ENCODE measurements at places on chromosomes 4 and X. TPM values are rescaled to one million over a fixed set of nuclear protein-coding genes. Genes with fewer than 3 reads are reported as not detected.
A peak's percentile ranks its signal among the peaks of the same experiment; 100 is the strongest.

DNA sequence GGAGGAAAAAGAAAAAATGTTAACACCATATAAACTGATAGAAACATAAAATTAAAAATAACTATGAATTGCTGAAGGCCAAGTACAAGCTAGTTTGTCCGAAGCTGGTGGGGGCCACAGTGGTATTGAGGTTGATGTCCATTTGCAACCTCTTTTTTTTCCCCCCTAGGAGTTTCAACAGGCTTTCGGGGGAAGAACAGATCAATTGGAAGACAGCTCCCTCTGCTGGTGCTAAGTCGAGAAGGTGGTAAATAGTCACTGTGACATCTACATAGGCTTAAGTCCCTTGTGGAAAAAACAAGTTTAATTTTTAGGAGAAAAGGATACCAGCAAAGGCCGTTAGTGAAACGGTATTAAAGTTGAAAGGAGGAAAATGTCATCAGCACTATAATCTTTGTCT is 115.7 kb upstream of the ZXDA start:
- H3K27me3 ChIP-seq: no peaks in the 10 kb centered on the region
- H3K36me3 ChIP-seq: no peaks in the 10 kb centered on the region
- peak; percentile 30 for DNase-seq
- H3K4me3 ChIP-seq: no peak overlapping the region
- no peak overlapping the region for H3K27ac ChIP-seq

DNA sequence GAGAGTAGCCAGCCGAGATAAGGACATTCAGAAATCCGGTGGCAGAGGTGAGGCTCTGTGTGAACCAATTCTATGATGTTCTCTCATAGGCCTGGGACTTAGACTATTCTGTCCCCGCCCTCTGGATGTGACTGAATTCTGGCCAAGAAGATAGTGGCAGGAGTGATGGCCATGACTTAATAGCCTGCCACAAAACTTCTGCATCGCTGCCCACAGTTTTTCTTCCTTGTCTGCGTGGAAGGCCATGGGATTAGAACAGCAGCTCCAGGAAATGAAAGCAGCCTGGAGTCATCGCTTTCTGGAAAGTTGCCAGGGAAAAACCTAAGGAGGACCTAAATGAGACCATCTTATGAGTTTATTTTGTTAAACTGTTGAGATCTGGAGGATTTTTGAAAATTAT is 134.7 kb downstream of the F11 start:
- no peaks in the 10 kb centered on the region for H3K27me3 ChIP-seq
- H3K36me3 ChIP-seq: no peaks in the 10 kb centered on the region
- DNase-seq: no peak
- H3K27ac ChIP-seq: no peak overlapping the region
- H3K4me3 ChIP-seq: no peak overlapping the region
- no peaks in the 10 kb centered on the region for H3K4me1 ChIP-seq

DNA sequence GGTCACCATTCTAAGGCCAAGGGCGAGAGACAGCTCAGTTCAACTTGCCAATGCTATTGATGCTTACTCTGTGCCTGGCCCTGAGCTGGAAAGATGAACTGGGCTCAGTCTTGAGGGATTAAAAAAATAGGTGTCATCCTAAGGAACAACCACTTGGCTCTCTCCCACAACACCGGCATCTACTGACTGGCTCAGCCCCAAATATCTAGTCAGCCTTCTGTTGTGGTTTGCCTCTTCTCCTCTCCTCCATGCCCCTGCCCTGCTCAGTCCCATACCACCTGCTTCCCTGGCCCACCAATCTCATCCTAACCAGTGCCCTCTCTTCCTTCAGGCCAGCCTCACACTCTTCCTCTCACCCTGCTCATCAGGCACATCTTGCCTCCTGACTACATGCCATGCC is 29.6 kb downstream of the KDM5C start:
- H3K27me3 ChIP-seq: no peaks in the 10 kb centered on the region
- DNase-seq: no peak
- no peaks in the 10 kb centered on the region for H3K36me3 ChIP-seq
- no peak overlapping the region for H3K4me3 ChIP-seq
- H3K27ac ChIP-seq: no peak overlapping the region

GRCh38 chr4:149112109-149112508 is 669.9 kb upstream of the NR3C2 start:
- H3K27ac ChIP-seq: no peak overlapping the region
- H3K4me3 ChIP-seq: no peak overlapping the region
- H3K4me1 ChIP-seq: no peaks in the 10 kb centered on the region
- no peak for DNase-seq
- H3K36me3 ChIP-seq: no peaks in the 10 kb centered on the region
- H3K27me3 ChIP-seq: no peaks in the 10 kb centered on the region

- DNase-seq: no peak
- peaks cover 8% of the 10 kb centered on the region for H3K4me1 ChIP-seq
- H3K4me3 ChIP-seq: no peak overlapping the region
- H3K36me3 ChIP-seq: no peaks in the 10 kb centered on the region
Measured at GRCh38 chr4:102565696-102566095, 64.5 kb downstream of the NFKB1 start.

- H3K27ac ChIP-seq: no peak overlapping the region
- H3K36me3 ChIP-seq: no peaks in the 10 kb centered on the region
- no peak overlapping the region for H3K4me3 ChIP-seq
- no peaks in the 10 kb centered on the region for H3K4me1 ChIP-seq
Measured at GRCh38 chr4:187128976-187129375, 405.3 kb upstream of the FAT1 start.

- H3K4me1 ChIP-seq: no peaks in the 10 kb centered on the region
- no peaks in the 10 kb centered on the region for H3K36me3 ChIP-seq
- H3K4me3 ChIP-seq: no peak overlapping the region
- no peaks in the 10 kb centered on the region for H3K27me3 ChIP-seq
- DNase-seq: no peak
Measured at GRCh38 chr4:54498661-54499111, 159.1 kb upstream of the KIT start.

DNA sequence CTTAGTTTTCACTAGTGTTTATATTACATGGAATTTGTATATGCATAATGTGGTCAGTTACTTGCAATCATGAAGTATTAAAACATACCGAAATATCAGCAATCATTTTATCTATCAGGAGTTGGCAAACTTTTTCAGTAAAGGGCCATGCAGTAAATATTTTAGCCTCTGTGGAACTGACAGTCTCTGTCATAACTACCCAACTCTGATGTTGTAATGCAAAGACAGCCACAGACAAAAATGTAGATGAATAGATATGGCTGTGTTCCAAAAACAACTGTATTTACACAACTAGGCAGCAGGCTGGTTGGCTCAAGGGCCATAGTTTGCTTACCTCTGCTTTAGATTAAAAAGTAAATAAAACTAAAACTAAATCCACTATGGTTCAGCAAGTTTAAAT is 200.2 kb downstream of the HS3ST1 start:
- DNase-seq: no peak
- no peak overlapping the region for H3K27ac ChIP-seq
- no peaks in the 10 kb centered on the region for H3K27me3 ChIP-seq
- peaks cover 11% of the 10 kb centered on the region for H3K4me1 ChIP-seq

DNA sequence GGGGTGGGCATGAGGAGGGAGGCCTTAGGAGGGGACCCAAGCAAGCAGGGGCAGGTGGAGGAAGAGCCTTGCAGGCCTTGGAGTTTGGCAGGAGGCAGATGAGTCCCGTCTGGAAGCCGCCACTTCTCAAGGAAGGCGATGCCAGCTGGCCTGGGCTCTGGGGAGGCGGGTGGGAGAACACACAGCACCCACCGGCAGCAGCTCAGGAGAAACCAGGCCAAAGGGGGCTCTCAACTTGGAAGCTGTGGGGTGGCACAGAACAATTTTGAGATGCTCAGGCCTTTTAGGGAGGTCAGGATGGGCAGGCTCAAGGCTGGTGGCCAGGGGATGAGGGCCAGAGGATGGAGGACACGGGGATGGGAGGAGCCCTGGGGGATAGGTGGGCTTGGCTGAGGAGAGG is 11.6 kb upstream of the DUSP9 start:
- no peak overlapping the region for H3K4me3 ChIP-seq
- no peak for DNase-seq
- H3K36me3 ChIP-seq: no peaks in the 10 kb centered on the region

DNA sequence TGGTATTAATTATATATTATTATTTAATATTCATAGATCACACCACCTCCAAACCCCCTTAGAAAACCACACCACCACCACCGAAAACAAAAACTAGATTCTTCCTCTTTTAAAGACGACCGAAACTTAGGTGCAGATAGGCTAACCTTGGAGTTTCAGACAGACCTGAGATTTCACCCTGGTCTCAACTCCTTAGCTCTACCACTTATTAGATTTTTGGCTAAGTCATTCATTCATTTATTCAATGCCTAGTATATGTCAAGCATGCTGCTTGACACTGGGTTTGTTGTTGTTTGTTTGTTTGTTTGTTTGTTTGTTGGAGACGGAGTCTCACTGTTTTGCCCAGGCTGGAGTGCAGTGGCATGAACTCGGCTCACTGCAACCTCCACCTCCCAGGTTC is 9.5 kb upstream of the BMP2K start:
- no peaks in the 10 kb centered on the region for H3K36me3 ChIP-seq
- H3K27ac ChIP-seq: no peak overlapping the region
- no peak overlapping the region for H3K4me3 ChIP-seq
- H3K27me3 ChIP-seq: no peaks in the 10 kb centered on the region

DNA sequence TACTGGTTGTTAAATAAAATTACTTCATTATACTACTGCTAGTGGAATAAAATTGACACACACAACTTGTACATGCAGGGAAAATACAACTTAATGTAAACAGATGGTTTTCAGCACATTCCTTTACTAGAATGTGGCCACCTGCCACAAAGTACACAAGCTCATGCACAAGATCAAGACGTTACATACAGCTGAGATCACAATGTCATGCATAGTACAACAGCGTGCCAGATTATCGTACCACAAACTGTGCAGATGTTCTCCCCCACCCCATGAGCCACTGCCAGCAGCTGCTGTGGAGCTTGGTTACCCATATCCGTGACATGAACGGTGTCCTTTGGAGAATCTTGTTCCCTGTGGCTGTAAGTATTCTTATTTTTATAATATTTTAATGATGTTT is 27.7 kb downstream of the FBXO8 start:
- no peaks in the 10 kb centered on the region for H3K36me3 ChIP-seq
- DNase-seq: no peak
- H3K4me1 ChIP-seq: no peaks in the 10 kb centered on the region
- H3K4me3 ChIP-seq: no peak overlapping the region
- no peaks in the 10 kb centered on the region for H3K27me3 ChIP-seq
- H3K27ac ChIP-seq: no peak overlapping the region

- H3K4me3 ChIP-seq: no peak overlapping the region
- DNase-seq: no peak
- no peak overlapping the region for H3K27ac ChIP-seq
- H3K27me3 ChIP-seq: no peaks in the 10 kb centered on the region
Measured at GRCh38 chr4:54840992-54841768, 183.4 kb downstream of the KIT start.

- peak overlapping the region; percentile 27 for H3K4me3 ChIP-seq
- H3K27me3 ChIP-seq: no peaks in the 10 kb centered on the region
- no peak for DNase-seq
- H3K36me3 ChIP-seq: no peaks in the 10 kb centered on the region
- peaks cover 11% of the 10 kb centered on the region for H3K4me1 ChIP-seq
Measured at GRCh38 chr4:180059216-180059881, 2183.9 kb upstream of the TENM3 start.

GRCh38 chrX:22032084-22032483 is at the start of gene PHEX:
Gene PHEX, plus strand, starts transcription at chrX:22032325. Its CDS starts 681 bp downstream, at chrX:22033006.
- H3K27me3 ChIP-seq: no peaks in the 10 kb centered on the region
- peaks cover 2% of the 10 kb centered on the region for H3K4me1 ChIP-seq
- H3K27ac ChIP-seq: no peak within 1 kb of the TSS
- no peak within 1 kb of the TSS for H3K4me3 ChIP-seq

DNA sequence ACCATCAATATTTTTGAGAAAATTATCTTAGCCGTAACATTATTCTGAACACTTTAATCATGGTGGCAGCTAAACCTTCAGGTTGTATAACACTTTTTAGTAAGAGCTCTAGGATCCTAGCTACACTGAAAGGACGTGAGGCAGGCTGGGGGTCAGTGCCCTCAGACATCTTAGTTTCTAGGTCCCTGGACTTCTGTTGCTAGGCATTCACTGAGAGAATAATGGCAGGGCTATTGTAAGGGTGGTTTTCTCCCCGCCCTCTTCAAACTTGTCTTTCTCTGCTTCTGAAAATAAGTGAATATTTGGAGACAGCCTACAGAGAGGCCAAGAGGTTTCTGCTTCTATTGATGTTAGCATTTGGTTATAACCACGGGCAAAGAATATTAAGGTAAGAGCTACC is 15.4 kb upstream of the MMRN1 start:
- H3K4me3 ChIP-seq: no peak overlapping the region
- H3K27ac ChIP-seq: no peak overlapping the region
- no peak for DNase-seq
- H3K27me3 ChIP-seq: no peaks in the 10 kb centered on the region

GRCh38 chr4:16659079-16659478 is 239.4 kb downstream of the LDB2 start:
- H3K36me3 ChIP-seq: no peaks in the 10 kb centered on the region
- no peaks in the 10 kb centered on the region for H3K4me1 ChIP-seq
- H3K27ac ChIP-seq: no peak overlapping the region

DNA sequence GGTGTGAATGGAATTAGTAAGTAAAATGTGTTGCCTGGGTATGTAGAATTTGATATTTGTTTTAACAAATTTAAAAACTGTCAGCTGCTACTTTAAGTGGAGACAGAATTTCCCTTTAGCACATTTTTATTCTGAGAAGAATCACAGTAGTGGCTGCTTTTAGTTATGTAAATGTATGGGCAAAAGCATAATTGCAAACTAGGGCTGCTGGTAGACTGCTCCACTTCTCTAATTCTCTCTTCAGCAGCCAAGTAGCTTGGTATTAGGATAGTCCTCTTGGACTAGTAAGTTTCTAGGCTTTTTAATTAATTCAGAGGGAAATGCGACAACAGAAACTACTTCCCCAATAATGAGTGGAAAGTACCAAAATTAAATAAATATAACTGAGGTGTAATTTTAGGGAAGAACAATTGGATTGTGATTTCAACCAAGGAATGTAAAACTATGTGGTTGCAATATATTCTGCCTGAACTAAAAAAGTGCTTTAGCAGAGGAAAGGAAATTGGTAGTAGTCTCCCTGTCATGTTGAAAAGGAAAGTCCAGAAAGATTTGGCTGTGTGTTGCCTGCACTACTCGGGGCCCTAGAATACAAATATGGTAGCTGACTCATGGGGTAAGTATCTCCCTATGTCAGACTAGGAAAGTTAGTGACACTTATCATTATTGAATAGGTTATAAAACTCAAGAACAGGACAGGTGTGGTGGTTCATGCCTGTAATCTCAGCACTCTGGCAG is 9.2 kb upstream of the EIF4E start:
- H3K36me3 ChIP-seq: no peaks in the 10 kb centered on the region
- no peaks in the 10 kb centered on the region for H3K4me1 ChIP-seq
- DNase-seq: no peak
- no peaks in the 10 kb centered on the region for H3K27me3 ChIP-seq

Gene BGN
- polyA plus RNA-seq: 81.6 TPM

Gene EGFL6
- 1.3 TPM for polyA plus RNA-seq

Gene ENPEP
- 4.7 TPM for polyA plus RNA-seq

Gene PPBP
- 0.80 TPM for polyA plus RNA-seq

Gene OPRPN
- polyA plus RNA-seq: not detected

Gene LDOC1
- 51.7 TPM for polyA plus RNA-seq

Gene GAGE1
- not detected for polyA plus RNA-seq

Gene ENAM
- 0.01 TPM for polyA plus RNA-seq

Gene GYG2
- 9.0 TPM for polyA plus RNA-seq

Gene PGK1
- 72.5 TPM for polyA plus RNA-seq
